ENCODE measurements at places on chromosomes 6 and 20.

DNA sequence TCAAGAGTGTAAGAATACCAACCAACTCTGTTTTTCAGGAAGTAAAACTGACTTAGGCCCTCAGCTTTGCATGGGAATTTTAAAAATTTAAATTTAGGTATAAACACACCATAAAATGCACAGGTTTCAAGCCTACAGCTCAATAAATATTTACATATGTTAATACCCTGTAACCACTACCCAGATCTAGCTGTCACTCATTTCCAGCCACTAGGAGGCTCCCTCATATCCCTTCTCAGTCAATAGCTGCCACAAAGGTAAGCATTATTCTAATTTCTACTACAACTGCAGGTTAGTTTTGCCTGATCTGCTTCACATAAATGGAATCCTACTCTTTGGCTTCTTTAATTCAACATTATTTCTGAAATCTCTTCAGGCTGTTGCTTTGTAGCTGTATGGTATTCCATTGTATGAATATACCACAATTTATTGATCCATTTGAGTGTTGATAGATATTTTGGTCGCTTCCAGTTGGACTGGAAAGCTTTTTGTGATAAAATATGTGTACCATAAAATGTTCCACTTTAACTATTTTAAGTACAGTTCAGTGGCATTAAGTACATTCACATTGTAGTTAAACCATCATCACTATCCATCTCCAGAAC lies 32.5 kb upstream of the MEI4 start:
- no peak for DNase-seq

GRCh38 chr20:54745780-54746179 lies 270.4 kb downstream of the DOK5 start:
- no peak for DNase-seq

DNA sequence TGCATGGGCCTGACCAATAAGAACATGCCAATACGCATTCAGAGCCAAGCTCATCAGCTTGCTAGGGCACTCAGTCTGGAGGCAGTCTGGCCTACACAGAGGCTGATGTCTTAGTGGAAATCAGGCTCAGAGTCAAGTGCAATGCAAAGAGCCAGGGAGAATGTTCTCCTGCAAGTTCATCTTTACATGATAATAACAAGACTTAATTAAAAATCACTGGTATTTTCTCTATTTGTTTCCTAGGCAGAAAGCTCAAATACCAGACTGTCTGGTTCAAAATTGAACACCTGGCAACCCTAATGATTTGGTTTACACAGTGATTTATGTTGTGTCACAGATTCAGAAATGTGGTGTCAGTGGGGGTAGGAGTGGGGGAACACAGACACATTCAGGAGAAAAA lies 689.3 kb upstream of the FLRT3 start:
- DNase-seq, result no peak

DNA sequence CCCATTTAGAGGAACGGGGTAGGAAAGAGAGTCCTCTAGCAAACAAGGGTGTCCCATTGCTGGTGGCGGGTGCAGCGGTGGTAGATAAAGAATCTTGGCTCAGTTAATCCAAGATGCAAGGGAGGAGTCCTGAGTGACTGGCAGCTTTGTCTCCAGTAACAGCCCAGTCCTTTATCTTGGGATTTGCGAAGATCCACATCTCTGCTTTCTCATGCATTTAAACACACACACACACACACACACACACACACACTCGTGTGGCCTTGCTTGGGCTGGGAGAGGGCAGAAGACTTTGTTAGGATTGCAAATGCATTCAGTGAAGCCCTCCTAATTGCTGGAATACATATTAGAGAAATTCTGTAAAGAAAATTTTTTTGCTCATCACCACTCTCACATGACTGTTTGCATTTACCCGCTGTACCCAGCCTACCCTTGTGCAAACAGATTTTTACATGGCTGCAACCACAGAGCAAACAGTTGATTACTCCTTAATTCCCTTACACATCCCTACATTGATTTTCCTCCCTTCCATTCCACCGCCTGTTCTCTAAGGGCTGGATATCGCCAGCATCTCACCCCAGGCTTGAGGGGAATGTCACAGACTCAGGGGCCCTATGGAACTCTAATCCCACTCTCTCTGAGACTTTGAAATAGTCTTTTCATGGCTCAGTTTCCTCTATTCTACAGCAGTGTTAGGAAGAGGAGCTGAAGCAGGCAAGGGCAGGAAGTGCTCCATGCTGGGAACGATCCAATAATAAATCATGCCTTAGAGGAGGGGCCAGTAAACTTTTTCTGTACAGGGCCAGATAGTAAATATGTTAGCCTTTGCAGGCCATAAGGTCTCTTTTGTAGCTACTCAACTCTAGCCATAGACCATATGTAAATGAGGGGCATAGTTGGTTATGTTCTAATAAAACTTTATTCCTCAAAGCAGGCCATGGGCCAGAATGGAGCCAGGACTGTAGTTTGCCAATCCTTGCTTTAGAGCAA lies 3.5 kb downstream of the C6orf132 start:
- DNase-seq, result no peak

DNA sequence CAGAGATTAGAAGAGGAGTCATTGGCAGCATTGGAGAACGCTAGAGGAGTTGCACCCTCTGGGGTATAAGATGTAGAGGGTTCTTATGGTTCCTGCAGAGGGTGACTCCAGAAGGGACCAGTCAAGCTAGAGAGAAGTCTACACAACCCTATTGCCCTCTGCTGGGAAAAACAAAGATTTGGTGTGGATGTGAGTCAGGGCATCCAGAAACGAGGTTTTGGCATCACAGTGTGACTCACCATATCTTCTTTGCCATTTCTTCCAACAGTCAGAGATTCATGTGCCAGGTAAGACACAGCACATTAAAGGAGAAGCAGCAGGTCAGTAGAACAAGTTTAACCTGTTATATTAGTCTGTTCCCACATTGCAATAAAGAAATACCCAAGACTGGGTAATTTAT lies 598.8 kb downstream of the MAFB start:
- DNase-seq, result no peak

DNA sequence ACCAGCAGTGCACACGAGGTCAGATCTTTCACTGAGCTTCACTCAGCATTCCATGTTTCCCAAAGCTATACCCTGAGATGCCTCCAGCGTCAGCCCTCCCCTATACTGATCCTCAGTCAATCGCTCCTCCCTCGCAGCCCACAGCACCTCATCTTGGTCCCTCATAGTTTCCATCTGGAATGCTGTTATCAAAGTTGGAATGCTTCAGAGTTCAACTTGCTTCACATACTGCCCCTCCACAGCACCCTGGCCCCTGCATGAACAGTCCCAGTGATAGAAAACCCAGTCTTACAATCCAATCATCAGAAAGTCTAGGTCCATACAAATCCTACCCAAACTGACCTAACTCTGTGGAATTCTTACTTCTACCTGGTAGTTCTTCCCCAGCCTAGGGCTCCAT lies 20.0 kb downstream of the SPAG4 start:
- DNase-seq, result no peak

- DNase-seq, result no peak
Observed at GRCh38 chr20:23584434-23585199, 16.3 kb upstream of the CST9L start.

DNA sequence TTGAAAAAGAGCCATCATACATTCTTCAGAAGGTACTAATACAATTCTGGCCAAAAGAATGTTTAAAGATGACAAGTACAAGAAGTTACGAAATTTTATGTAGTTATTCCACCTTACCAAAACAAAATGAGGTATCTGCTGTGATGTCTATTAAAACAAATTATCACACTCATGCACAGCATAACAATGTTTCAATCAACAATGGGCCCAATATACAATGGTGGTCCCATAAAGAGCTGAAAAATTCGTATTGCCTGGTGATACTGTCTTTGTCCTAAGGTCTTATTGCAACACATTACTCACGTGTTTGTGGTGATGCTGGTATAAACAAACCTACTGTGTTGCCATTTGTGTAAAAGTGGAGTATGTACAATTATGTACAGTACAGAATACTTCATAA lies 3.6 kb upstream of the NUP153 start:
- no peak for DNase-seq

Measured in C1 segment of cervical spinal cord (tissue), 14 donors.